A549 treated with Mapracorat at 1 μM for 4 hours (cell line): ENCODE measurements at places on chromosomes 4 and X. TPM values are rescaled to one million over a fixed set of nuclear protein-coding genes. Genes with fewer than 3 reads are reported as not detected.

The TMEM150C gene
- total RNA-seq = 0.53 to 1.4 TPM (median 1.0 TPM) in 5 replicates

The CXCL8 gene
- 5.2 to 15.3 TPM (median 9.0 TPM) in 5 replicates for total RNA-seq

The AREG gene
- 30.9 to 36.6 TPM (median 33.2 TPM) in 5 replicates for total RNA-seq

The DSPP gene
- total RNA-seq = not detected in 5 replicates

The GUCY1A1 gene
- total RNA-seq = not detected in 5 replicates

The ARSH gene
- total RNA-seq = not detected in 5 replicates

The TRIML2 gene
- 41.2 to 57.0 TPM (median 45.2 TPM) in 5 replicates for total RNA-seq

The VEGFD gene
- 0.14 to 0.57 TPM (median 0.22 TPM) in 5 replicates for total RNA-seq

The PGAM4 gene
- 0.25 to 0.52 TPM (median 0.36 TPM) in 4 of 5 replicates, not detected in the other for total RNA-seq

The USP27X gene
- 3.0 to 5.5 TPM (median 4.3 TPM) in 5 replicates for total RNA-seq

The HTRA3 gene
- total RNA-seq = 15.1 to 21.2 TPM (median 20.1 TPM) in 5 replicates

The TACR3 gene
- not detected in 5 replicates for total RNA-seq

The GPC4 gene
- 0.05 to 0.06 TPM in 2 of 5 replicates, not detected in the others for total RNA-seq

The MGARP gene
- total RNA-seq = 0.30 to 0.81 TPM (median 0.71 TPM) in 5 replicates

The RAB39B gene
- 0.43 to 0.80 TPM (median 0.69 TPM) in 5 replicates for total RNA-seq

The ERAS gene
- not detected in 5 replicates for total RNA-seq

The GPR34 gene
- total RNA-seq = 0.11 TPM in 1 of 5 replicates, not detected in the others

The HSD17B13 gene
- not detected in 5 replicates for total RNA-seq

The NPY5R gene
- total RNA-seq = not detected in 5 replicates

The XK gene
- total RNA-seq = 0.28 to 0.44 TPM (median 0.40 TPM) in 5 replicates

The GAGE2A gene
- not detected in 5 replicates for total RNA-seq

The ANTXR2 gene
- total RNA-seq = 2.7 to 4.5 TPM (median 3.1 TPM) in 5 replicates

The ADGRG4 gene
- not detected in 5 replicates for total RNA-seq

The DCAF4L1 gene
- total RNA-seq = 0.12 to 0.19 TPM (median 0.15 TPM) in 5 replicates

The TCEAL1 gene
- 37.7 to 50.3 TPM (median 40.2 TPM) in 5 replicates for total RNA-seq

The VCX3A gene
- total RNA-seq = not detected in 5 replicates

The PNMA5 gene
- total RNA-seq = not detected in 5 replicates

The ARX gene
- 0.34 to 0.59 TPM (median 0.48 TPM) in 5 replicates for total RNA-seq

The PLAC1 gene
- 0.48 to 0.80 TPM (median 0.73 TPM) in 5 replicates for total RNA-seq

The HEPH gene
- not detected in 5 replicates for total RNA-seq

The BRS3 gene
- total RNA-seq = not detected in 5 replicates

The XPNPEP2 gene
- not detected in 5 replicates for total RNA-seq

The GABRQ gene
- 0.16 to 0.22 TPM (median 0.18 TPM) in 5 replicates for total RNA-seq

The SPATA4 gene
- 0.12 to 0.31 TPM (median 0.27 TPM) in 5 replicates for total RNA-seq

The GAGE12H gene
- total RNA-seq = not detected in 5 replicates

The DUSP21 gene
- not detected in 5 replicates for total RNA-seq

The MAGEA9B gene
- total RNA-seq = not detected in 5 replicates

The SHOX gene
- total RNA-seq = not detected in 5 replicates
